Caki2 (cell line): ENCODE measurements at places on chromosomes 6 and 20. TPM values are rescaled to one million over a fixed set of nuclear protein-coding genes. Genes with fewer than 3 reads are reported as not detected.

Gene GHRH
- not detected in 2 replicates for total RNA-seq

Gene MCCD1
- not detected in 2 replicates for total RNA-seq

DNA sequence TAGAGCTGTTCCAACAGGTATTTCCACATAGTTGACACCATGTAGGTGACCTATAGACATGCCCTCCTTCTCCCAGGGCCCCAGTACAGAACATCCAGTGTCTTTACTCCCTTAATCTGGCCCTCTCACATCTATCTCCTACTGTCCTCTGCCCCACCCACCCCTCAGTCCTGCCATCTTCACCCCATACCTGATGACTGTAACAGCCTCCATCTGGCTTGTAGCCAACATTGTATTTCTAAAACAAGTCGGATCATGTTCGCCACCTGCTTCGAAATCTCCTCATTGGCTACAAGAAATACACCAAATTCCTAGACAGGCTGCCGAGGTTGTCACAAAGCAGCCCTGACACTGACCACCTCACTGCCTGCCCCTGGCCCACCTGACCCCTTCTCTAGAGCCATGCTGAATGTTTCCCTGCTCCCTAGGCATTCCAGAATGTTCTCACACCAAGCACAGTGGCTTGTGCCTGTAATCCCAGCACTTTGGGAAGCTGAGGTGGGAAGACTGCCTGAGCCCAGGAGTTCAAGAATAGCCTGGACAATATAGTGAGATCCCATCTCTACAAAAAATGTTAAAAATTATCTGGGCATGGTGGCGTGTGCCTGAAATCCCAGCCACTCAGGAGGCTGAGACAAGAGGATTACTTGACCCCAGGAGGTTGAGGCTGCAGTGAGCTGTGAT is 6.0 kb downstream of the ZC3H12D start:
- no peak for DNase-seq

- peak; percentile 88 for DNase-seq
Observed at GRCh38 chr20:8837396-8837795, 231.5 kb upstream of the PLCB4 start.

DNA sequence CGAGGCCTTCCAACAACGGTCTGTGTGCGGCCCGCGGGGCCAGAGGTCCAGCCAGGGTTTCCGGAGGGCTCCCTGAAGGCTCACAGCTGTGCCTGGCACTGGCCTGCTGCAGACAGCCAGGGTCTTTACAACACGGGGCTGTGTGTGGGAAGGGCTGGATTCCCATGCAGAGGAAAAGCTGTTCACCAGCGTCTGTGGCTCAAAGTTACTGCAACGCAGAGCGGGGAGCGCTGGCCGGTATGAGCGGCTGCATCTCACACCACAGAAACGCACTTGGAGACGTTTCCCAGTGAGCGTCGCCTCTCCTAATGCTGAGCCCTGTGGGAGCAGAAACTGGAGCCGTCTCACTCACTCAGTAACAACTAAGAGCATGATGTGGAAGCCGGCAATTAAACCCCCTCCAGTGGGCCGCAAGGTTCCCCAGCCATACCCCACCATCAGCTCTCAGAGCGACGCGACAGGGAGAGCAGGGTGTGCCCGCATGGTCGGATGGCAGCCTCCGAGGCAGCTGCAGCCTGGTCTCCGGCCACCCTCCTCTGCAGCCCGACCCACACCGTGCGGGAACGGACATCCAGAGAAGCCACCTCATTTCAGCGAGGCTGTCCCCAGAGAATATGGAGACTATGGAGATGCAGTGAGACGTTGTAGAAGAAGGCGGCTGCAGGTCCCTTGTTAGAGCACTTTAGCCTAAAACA is 42.6 kb downstream of the DLL1 start:
- DNase-seq, result no peak

DNA sequence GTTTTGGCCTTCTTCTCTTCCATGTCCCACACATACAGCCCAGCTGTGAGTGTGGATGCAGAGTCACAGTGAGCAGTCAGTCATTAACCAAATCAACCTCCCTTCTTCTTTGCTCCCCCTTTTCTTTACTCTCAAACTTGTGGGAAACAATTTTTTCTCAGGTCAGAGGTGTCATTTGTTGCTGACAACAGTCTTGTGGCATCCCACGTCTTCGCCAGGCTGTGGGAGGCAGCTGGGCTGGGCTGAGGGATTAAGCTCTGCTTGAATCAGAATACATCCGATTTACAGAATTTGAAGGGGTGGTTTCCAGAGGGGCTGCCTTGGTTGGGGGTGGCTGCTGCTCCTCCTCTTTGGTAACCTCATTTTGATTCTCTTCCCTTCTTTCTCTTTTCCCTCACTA is 40.5 kb downstream of the SCGN start:
- no peak for DNase-seq

DNA sequence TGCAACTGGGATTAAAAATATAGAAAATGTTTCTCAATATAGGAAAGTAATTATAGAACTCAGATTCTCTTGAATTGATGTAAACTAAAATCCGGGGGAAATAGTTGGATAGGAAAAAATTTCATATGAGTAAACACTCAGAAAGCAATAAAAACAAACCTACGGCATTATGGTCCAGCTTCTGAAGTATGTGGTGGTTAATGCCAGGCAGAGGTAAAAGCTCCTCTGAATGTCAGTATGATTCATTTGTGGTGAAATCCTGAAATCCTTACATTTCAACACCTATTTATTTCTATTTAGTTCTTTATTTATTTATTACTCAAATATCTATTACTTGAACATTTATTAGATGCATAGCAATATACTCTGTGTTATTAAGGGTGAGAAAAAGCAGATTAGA is 145.1 kb downstream of the RIMS1 start:
- no peak for DNase-seq
